ENCODE measurements at places on chromosomes 3 and 15. TPM values are rescaled to one million over a fixed set of nuclear protein-coding genes. Genes with fewer than 3 reads are reported as not detected.

- no peak for DNase-seq
These were observed 10.3 kb downstream of the SEMA3G start for GRCh38 chr3:52434491-52435115.

GRCh38 chr3:55879901-55880331 lies 392.8 kb upstream of the WNT5A start:
- DNase-seq, result no peak

DNA sequence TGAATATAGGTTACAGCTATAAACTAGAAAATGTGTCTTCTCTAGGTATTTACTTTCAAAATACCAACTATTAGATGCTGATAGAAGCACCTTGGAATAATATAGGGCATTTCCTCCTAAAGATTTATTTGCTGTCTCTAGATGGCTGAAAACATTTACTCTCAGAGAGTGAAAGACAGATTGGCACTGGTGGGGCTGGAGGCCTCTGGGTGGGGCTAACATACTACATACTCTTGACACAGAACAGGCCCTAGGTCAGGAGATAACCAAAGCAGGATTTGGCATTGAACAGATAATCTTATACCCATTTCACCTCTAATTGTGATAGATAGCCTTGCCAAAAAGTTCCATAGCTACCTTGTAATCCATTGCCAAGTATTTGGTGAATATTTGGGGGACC lies 253.3 kb upstream of the TBC1D5 start:
- no peak for DNase-seq

GRCh38 chr15:89783111-89783860 lies 7.2 kb downstream of the MESP2 start:
- DNase-seq, result no peak

DNA sequence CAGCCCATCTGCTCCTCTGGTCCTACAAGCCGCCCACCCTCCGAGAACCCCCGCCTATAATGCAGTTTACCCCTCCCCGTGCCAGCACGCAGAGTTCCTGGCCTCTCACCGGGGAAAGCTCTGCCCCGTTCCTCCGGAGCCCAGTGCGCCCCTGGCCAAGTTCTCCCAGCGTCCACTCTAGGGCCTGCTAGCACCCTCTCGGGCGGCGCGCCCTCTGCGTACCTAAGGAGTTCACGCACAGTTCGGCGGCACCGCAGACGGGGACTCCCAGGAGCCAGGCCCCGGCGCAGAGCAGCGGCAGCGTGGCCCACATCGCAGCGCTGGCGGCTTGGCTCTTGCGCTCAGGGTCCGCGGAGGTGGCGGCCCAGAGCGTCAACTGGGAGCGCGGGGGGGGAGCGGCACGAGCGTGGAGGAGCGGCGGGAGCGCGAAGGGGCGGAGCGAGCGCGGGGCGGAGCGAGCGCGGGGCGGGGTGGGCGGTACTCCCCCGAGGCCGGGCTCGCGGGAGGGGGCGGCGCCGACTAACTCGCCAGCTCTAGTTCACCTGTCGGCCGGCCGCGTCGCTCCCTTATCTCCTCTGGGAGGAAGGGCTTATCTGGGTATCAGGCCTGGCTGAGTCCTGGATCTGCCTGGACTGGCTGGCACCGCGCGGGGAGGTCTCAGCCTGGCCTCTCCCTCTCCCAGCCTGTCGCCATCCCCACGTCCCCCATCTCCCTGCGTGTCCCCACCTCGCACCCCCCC lies at the start of gene CTSH:
TSS of gene CTSH (minus strand) at position 378 of the 739 bp plus-strand sequence. CDS start at position 313, 65 bp downstream.
- peak; percentile 90 for DNase-seq

GRCh38 chr3:125433611-125434041 lies 58.5 kb upstream of the ZNF148 start:
- DNase-seq, result no peak

DNA sequence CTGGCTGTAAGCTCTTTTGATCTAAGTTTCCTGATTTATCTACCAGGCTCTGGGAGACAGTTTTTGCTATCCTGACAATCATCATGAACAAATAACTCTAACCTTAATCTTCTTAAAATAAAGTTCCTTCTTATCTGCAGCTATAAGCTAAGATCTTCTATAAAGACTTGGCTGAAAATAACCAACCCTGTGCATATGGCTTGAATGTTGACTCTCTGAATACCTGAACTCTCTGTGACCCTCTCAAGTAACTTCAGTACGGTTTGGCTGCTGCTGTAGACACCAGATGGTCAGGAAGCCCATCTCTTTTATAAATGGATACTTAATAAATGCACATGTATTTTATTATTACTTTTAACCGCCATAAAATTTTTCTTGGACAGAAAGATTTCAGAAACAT lies 412.4 kb upstream of the CBLB start:
- DNase-seq, result no peak

The TAGLN3 gene
- not detected for total RNA-seq

The DLEC1 gene
- 4.7 TPM for total RNA-seq

The UBA3 gene
- total RNA-seq, result 59.1 TPM

The KLHL40 gene
- not detected for total RNA-seq
